A172 (cell line): ENCODE measurements at places on chromosomes 6 and 20.

- no peak for DNase-seq
These were observed 284.7 kb upstream of the HSF2 start for GRCh38 chr6:122114717-122115116.

DNA sequence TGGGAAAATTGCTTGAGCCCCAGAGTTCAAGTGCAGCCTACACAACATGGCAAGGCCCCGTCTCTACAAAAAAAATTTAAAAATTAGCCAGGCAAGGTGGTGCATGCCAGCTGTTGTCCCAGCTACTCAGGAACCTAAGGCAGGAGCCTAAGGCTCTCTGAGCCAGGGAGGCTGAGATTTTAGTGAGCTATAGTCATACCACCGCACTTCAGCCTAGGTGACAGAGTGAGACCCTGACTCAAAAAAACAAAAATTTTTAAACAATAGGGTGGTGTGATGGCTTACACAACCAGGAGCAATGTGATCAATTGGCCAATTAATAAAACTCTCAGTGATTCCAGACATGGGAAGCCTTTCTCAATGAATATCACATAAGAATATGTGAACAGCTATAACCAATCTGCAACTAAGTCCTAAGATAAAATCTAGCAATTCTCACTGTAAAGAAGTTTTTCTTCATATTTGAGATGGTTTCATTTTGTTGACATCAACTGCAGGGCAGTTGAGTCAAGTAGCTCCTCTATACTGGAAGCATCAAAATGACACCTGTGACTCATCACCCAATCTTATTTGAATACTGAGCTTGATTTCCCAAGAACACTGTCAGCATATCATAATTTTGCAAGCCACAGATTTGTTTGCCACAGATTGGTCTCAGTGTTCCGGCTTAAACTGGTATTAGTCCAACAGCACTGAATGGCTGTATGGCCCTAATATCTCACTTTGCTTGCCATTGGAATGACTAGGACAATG lies 169.0 kb upstream of the GJE1 start:
- no peak for DNase-seq

DNA sequence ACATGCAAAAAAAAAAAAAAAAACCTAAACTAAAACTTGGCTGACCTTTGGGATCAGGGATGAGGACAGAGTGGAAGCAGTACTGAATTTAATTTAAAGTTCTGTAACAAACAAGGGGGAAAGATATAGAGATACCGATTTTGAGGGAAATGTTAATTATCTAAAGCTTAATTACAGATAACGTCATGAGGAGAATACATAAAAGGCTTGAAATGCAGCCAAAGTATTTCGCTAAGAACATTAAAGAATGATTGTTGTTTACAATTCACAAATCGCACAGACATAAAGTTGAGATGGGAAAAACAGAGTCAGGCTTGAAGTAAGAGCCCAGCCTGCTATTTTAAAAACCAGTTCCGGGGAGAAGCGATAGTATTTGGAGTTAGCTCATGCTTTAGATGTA lies 208.0 kb upstream of the SASH1 start:
- no peak for DNase-seq

DNA sequence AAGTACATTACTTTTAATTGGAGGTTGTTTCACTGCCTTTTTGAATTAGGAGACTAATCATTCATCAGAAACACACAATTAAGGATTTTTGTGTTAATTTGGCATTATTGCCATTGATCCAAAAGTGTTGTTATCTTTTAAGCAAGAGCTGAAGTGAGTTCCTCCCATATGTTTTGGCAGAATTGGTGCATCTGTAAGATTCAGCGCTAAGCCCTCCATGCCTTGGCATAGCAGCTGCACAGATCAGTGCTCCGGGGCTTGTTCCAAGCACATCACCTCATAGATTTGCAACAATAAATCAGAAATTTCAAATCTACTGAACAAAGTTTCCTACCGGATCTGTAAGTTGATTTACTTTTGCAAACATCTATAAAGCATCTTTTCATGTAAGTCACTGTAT lies 106.8 kb upstream of the PHACTR1 start:
- DNase-seq: no peak

GRCh38 chr20:40154514-40154913 lies 534.5 kb downstream of the MAFB start:
- no peak for DNase-seq
